ENCODE measurements at places on chromosomes 1 and 21.

DNA sequence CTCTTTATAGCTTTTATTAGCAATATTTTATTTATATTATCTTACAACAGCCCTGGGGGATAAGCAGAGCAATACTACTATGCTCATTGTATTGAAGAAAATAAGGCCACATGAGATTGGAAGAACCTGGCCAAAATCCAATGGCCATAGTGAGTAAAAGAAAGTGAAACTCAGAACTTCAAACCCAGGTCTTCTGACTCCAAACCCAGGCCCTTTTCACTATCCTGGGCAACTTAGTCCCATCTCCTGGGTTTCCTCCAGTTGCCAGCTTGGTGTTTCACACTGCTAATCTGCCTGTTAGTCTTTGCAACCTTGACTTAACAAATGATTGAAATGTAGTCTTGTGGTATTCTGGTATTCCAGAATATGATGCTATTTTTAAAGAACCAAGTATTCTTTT lies 22.4 kb upstream of the EXO1 start:
- DNase-seq = no peak

- peak; percentile 38 for DNase-seq
Measured at GRCh38 chr1:206467915-206468314, 2.4 kb upstream of the IKBKE start.

DNA sequence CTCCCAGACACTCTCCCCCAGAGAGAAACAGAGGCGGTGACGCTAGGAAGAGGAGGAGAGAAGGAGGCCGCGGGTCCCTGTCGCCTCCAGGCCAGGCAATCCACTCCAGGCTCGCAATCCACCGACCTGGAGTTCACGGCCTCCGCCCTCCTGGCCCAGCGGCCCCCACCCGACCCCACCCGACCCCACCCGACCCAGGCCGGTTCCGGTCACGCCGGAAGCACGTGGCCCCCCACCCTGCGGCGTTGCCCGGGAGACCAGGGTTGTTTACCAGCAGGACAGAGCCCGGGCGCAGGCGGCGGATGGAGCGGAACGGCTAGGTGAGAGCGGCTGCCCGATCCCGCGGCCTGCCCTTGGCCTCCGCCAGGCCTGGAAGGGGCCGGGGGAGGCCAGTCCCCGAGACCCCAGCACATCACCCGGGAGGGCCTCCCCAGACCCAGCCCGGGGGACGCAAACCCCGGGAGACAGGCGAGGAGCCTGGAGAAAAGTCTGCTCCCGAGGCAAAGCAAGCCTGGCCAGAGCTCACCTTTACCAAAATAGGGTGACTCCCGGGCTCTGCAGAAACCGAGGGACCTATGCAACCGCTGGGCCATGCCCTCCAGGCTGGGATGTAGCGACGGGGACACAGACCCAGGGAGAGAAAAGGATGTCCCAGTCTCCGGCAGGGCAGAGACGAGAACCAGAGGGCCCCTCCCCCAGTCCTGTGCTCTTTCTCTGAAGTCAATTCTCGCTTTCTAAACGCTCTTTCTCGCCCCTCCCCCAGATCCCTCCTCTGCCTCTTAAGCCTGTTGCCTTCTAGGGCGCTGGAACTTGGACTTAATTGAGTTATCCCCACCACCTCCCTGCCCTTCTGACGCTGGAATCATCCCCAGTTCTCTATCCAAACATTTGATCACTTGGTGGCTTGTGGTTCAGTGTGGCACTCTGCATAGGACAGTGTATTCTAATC lies at the start of the genes PLA2G2C and UBXN10:
PLA2G2C (minus strand) TSS at position 685 of the 949 bp plus-strand sequence. CDS start 9,155 bp downstream, outside the sequence.
UBXN10 (plus strand) TSS at position 263 of the 949 bp plus-strand sequence. CDS start 4,466 bp downstream, outside the sequence.
- no peak for DNase-seq

GRCh38 chr1:32142446-32143301 lies 34.8 kb downstream of the KPNA6 start:
- DNase-seq = peak; percentile 83

- no peak for DNase-seq
Measured at GRCh38 chr1:116429821-116430374, 56.9 kb downstream of the ATP1A1 start.

- peak; percentile 38 for DNase-seq
Measured at GRCh38 chr1:64881281-64881680, 85.1 kb downstream of the JAK1 start.

GRCh38 chr1:94384485-94385265 lies 33.5 kb upstream of the ABCD3 start:
- DNase-seq = no peak

DNA sequence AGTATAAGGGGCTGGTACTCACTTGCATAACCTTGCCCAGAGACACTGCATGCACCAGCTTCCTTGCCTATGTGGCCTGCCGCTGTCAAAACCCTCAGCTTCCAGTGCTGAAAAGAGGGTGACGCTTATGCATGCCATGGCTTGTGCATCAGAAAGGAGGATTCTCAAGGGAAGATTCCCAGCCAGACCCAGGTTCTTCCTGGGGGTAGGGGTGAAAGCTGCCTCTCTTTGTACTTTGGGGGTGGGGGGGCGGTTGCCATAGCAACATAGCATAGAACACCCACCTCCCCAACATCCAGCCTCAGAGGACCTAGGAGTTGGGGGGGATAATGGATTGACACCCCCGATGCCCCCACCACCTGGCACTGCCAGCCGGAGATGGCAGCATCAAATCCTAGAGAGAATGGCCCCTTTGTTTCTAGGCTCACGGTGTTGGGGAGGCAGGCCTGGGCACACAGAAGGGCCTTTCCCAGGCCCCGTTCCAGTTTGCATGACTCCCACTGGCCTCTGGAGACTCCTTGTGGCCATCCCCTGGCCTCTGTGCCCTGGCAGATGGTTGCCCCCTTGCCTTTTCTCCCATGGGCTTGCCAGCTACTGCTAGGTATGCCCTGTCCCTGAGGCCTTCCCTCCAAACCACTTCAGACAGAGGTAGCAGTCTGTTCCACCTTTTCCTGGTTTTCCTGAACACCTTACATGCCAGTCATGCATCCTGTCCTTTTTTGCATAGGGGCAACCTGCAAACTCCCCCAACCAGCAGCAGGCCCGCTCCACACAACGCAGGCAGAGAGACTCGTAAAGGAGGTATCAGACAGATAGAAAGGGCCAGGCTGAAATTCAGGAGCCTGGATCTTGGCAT lies 44.6 kb downstream of the RHBG start:
- no peak for DNase-seq

DNA sequence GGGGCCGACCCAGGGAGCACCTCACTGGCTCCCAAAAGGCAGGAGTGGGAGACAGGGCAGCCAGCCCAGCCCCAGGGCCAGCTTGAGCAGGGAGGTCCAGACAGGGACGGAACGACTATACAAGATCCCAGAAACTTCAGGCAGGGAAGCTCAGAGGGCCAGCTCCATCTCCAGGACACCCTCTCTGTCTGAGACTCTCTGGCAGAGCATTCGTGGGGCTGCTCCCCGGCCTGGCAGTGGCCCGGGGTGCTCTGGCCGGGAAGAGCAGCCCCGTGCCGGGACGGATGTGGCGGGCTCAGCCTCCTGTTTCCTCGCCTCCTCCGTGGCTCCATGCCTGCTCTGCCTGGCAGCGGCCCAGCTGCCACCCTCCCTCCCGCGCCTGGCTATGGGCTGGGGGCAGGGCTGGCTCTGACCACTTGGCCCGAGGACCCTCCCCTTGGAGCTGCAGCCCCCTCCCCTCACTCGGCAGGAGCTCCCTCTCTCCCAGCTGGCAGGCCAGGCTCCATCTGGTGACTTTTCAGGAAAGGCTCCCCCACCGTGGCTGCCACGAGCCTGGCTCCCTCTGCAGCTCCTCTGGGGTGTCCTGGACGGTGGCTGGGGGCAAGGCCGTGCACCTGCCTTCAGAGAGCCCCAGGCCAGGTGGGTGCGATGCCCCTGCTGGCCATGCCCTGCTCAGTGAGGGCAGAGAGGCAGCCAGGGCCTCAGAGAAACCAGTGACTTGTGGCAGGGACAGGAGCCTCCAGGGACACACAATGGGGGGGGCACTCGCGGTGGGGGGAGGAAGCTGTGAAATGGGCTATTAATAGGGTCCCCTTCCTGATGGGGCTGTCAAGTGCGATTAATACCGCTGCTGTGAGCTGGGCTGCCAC lies 5.6 kb upstream of the PLCH2 start:
- no peak for DNase-seq

DNA sequence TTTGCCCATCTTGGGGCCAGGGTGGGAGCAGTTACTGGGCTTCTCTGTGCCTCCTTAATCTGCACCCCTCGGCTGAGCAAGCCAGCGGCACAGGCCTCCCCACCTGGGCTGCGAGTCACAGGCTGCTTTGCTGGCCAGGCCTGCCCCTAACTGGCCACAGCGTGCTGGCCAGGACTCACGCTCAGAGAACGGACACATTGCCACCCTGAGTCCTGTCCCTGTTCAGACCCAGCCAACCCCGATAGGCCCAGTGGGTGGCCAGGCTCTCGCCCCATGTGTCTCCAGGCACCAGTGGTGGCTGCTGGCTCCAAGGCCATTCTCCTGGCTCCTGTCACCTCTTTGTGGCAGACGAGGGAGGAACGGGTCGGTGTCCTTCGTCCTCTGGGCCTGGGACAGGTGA lies 61.3 kb downstream of the MORN1 start:
- DNase-seq = no peak

DNA sequence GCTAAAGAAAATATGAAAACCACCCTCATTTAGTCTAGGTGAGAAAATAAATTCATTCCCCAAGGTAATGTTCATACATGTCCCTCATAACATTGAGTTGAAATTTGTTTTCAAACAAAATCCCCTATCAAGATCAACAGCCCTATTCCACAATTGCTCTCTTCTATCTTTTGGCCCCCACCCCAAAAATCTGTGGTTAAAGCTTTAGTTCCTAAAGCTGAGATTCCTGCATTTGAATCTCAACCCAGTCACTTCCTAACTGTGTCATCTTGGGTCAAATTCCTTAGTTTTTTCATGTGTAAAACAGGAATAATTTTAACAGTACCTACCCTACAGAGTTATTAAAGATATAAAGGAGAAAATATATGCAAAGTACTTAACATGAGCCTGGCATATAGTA lies 22.0 kb downstream of the KIAA0319L start:
- no peak for DNase-seq

DNA sequence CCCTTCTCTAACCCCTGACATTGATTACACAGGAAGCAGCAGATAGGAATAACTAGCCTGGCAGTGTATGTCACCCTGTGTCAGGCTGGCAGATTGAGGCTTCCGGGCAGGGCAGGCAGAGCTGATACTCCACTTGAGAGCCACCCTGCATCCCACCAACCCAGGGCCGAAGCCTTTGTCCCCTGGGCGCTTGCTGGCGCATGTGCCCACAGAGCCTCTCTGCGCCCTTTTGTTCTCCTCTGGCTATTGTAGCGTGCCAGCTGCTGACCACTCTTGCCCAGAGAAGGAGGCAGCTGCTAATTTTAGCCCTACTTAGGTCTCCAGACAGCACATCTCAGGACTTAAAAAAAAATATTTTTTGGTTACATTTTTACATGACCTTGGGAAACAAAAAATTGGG lies 304.9 kb downstream of the HHAT start:
- no peak for DNase-seq

All from brain microvascular endothelial cell (primary cell).